GM12891 (cell line): ENCODE measurements at places on chromosomes 7 and 10.

- DNase-seq = no peak
Measured at GRCh38 chr7:24777806-24778205, 20.5 kb upstream of the GSDME start.

- DNase-seq = peak; percentile 92
Measured at GRCh38 chr7:73606801-73607691, 17.3 kb downstream of the MLXIPL start.

DNA sequence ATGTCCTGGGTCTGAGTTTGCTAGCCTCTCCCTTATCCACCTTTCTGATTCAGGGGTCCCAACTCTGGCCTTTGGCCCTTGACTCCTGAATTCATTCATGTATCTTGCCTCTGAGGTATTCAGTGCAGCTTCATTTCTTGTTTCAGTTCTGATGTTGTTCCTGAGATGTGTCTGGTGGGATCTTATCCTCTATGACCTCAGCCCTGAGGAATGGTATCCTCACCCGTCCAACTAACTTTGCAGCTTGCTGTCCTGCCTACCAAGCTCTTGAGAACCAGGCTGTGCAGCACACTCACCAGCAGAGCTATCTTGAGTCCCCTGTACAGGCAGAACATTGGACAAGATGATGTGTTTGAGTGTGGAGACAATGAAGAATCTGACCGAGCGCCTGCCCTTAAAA lies 13.8 kb downstream of the SUFU start:
- no peak for DNase-seq

GRCh38 chr7:6385110-6385781 lies 62.5 kb downstream of the DAGLB start:
- DNase-seq = no peak

GRCh38 chr7:134388336-134389019 lies 70.4 kb downstream of the AKR1B1 start:
- no peak for DNase-seq

- no peak for DNase-seq
Measured at GRCh38 chr10:17453373-17454091, 863 bp downstream of the ST8SIA6 start.

DNA sequence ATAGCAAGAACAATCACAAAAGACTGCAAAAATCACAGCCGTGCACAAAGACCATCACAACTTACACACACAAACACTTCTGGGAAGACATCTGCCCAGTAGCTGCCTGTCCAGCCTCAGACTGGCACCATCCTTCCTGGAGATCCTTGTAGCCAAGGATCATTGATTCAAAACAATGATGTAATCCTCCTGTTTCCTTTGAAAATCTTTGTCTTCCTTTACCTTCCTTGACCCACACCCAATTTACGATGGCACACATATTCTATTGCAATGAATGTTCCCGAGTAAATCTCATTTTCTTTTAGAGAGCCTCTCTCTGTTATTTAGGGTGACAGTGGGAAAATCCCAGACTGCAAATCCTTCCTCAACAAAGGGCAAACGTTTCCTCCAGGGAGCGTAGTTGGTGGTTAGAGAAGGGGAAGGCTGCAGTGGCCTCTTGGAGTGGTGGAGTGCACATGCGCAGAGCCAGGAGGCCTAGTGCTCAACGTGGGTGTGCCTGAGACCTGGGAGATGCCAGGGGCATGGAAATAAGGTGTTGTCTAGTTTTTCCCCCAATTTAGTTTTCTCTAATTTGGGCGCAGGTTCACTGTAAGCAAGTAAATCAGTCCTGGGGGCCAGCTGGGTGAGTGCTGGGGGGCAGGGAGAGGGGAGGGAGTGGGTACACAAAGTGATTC lies 3.1 kb upstream of the INPP5A start:
- no peak for DNase-seq

- no peak for DNase-seq
Measured at GRCh38 chr7:104793066-104793465, 220.9 kb upstream of the KMT2E start.

DNA sequence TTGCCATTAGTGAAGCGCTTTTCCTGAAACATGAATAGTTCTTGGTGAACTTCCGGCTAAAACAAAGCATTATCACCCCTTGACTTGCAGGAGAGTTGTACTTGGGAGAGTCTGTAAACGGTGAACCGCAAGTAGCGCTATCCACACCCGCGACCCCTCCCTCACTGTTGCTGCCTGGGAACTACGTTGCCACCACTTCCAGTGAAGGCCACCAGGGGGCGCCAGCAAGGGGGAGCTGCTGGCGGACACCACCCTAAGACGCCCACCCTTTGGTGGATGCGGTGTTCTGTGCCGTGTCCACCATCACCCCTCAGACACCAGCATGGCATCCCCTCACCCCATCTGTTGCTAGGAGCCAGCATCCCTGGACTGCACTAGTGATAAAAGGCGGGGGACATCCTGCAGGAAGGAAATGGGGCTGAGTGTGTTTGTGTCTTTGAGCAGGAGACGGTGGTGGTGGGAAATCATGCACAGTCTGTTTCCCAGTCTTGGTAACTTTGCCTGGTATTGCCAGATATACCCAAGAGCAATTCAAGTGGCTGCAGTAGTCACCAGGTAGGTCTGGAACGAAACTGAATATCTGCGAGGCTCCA lies 298.2 kb downstream of the FRMD4A start:
- peak; percentile 12 for DNase-seq

GRCh38 chr7:134856091-134856490 lies 76.7 kb downstream of the CALD1 start:
- DNase-seq = no peak

DNA sequence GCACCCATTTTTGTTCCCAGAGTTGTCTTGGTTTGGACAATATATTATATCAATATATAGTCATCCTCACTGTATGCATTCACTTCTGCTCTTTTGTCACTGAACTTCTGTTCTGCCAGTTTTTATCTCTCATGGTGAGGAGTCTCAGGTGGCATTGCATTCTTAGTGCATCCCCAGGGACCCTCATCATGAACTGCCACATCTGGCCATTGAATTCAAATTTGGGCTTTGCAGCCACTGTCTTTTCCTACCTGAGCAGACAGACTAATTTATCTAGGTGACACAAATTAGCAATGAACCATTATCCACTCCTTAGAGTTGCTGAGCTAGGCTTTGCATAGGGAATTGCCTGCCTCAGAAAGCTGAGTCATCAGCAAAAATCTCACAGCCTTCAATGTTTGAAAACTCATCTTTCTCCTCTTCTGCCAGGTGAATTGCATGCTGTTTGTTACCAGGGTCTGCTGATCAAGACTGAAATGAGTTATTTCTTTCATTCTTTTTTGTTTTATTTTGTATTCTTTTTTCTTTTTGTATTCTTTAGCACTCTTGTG lies 316.8 kb upstream of the MTPN start:
- DNase-seq = no peak
